ENCODE measurements at places on chromosomes 12 and 14. TPM values are rescaled to one million over a fixed set of nuclear protein-coding genes. Genes with fewer than 3 reads are reported as not detected.

DNA sequence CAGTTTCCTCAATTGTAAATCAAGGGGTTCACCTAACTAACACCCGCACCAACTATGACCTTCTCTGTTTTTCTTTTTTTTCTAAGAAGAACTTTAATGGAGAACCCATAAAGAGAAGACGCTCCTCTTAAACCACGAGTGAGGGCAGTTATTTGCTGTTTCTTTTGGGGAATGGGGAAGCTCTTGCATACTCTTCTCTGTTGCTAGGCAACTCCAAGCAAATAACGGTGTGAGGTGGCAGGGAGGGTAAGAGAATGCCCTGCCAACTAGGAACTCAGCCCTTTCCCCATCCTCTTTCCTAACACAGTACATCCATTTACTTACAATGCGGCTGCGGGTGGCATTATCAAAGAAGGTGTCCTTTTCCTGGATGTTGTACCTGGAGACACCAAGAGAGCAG is 114.9 kb downstream of the ANO2 start:
- DNase-seq, result no peak

- DNase-seq, result no peak
These were observed 37.3 kb upstream of the TRHDE start for GRCh38 chr12:72234886-72235285.

DNA sequence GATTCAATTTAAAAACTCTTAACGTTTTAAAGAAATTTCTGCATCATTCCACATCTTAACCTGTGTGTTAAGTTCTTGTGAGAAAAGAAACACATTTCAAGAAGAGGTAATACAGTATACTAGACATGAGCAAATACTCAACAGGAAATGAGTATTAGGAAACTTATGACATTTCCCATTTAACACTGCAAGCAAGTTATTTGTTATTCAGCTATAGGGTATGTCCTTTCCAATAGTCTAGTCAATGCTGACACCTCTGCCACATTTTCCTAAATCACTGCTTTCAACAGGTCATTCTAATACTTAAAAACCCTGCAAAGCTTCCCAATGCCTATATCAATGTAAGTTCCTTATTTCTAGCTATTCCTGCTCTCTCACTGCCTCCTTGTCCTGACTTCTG is 93.1 kb downstream of the DDHD1 start:
- no peak for DNase-seq

- DNase-seq, result peak; percentile 91
These were observed 108.3 kb downstream of the CRADD start for GRCh38 chr12:93785249-93786010.

DNA sequence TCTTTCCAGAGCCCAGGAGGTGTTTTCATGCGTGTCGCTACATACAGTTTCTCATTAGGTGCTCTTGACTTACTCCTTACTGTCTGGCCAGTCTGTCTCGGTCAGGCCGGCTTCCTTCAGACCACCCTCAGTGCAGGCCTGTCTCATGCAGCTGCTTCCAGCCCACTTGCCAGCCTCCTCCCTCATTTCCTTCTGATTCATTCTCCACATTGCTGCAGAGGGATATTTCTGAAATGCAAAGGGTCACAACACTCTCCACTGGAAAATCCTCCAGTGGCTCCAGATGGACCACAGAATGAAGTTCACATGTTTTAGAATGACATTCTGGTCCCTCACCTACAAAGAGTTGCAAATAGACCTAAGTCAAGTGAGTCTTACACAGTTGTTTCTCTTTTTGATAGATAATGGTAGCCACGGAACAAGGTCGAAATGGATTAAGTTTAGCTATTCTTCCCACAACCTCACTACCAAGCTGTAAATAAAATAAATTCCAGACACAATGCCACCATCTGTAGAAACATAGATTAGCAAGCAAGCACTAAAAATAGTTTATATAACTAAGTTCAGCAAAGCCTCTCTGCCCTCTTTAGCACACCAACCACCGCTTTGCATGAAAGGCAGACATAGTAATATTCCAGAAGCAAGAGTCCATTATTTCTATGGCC is 146.9 kb downstream of the ESR2 start:
- no peak for DNase-seq

GRCh38 chr14:27427796-27428195 is 830.0 kb upstream of the NOVA1 start:
- DNase-seq, result peak; percentile 76

- no peak for DNase-seq
These were observed 55.7 kb downstream of the PAX9 start for GRCh38 chr14:36717363-36717762.

GRCh38 chr14:95889236-95889979 is 12.8 kb downstream of the TUNAR start:
- no peak for DNase-seq

GRCh38 chr12:54257332-54257731 is 22.6 kb downstream of the CBX5 start:
- no peak for DNase-seq

Gene SAMD15
- total RNA-seq, result 0.88 TPM
